ENCODE measurements at places on chromosomes 12 and 14.

- H3K27me3 ChIP-seq, result peaks cover 38% of the 10 kb centered on the region
- H3K36me3 ChIP-seq, result no peaks in the 10 kb centered on the region
- DNase-seq, result no peak
- H3K4me1 ChIP-seq, result no peaks in the 10 kb centered on the region
- no peak overlapping the region for H3K27ac ChIP-seq
- H3K4me3 ChIP-seq, result no peak overlapping the region
These were observed 33.8 kb upstream of the DTX1 start for GRCh38 chr12:113022563-113023297.

DNA sequence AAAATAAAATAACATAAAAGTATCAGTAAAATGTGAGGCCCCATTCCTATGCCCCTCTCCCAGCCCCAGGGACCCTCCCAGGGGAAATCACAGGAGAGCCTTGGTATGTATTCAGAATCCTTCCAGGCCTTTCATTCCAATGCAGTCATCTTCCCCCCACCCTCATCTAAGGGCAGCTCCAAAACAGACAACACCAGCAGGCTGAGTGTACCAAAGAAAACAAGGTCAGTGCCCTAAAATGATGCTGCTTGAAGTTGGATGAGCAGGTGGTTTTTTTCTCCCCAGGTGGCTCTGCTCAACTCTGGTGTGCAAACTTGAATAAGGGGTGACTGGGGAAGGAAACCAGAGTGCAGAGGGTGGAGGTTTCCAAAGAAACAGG lies 56.2 kb downstream of the TSPAN9 start:
- no peak overlapping the region for H3K4me3 ChIP-seq
- H3K36me3 ChIP-seq, result peaks cover 6% of the 10 kb centered on the region
- H3K27me3 ChIP-seq, result no peaks in the 10 kb centered on the region
- no peak for DNase-seq
- H3K27ac ChIP-seq, result peak overlapping the region; percentile 87

GRCh38 chr12:77238335-77238734 lies 173.0 kb upstream of the E2F7 start:
- no peaks in the 10 kb centered on the region for H3K36me3 ChIP-seq
- H3K4me3 ChIP-seq, result no peak overlapping the region
- H3K27me3 ChIP-seq, result no peaks in the 10 kb centered on the region
- no peak for DNase-seq

- H3K27me3 ChIP-seq, result no peaks in the 10 kb centered on the region
- peaks cover 9% of the 10 kb centered on the region for H3K4me1 ChIP-seq
- no peak overlapping the region for H3K4me3 ChIP-seq
- no peak overlapping the region for H3K27ac ChIP-seq
- peaks cover 9% of the 10 kb centered on the region for H3K36me3 ChIP-seq
These were observed 219.2 kb upstream of the RGS6 start for GRCh38 chr14:71713016-71713415.

DNA sequence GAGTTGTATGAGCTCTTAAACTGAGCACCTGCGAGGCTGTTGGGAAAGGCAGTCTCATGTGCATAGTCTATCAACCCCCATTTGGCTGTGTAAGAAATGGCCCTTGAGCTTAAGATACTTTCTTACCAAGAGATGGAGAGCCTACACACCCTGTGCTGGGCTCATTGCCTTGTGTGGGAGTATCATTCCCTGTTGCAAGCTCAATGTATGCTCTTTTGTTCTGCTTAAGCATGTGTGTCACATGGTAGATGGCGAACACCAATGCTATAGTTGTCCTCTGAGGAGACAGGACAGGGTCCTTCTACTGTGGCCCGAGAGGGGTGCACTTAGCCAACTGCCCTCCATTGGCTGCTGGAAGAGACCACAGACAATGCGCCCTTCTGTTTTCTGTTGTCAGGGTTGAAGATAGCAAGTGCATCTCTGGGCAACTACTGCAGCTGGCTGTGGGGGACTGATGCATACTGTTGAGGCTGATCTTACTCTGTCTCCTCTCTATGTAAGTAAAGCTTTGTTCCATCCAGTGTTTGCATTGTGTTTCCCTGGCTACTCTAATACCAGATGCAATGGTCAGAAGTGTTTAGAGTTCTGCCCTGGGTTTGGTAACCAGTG lies 79.5 kb downstream of the PTPRB start:
- peaks cover 15% of the 10 kb centered on the region for H3K4me1 ChIP-seq
- peaks cover 42% of the 10 kb centered on the region for H3K36me3 ChIP-seq
- no peaks in the 10 kb centered on the region for H3K27me3 ChIP-seq
- no peak overlapping the region for H3K4me3 ChIP-seq

GRCh38 chr12:104855599-104855998 lies 102.5 kb downstream of the SLC41A2 start:
- H3K4me1 ChIP-seq, result peaks cover 28% of the 10 kb centered on the region
- no peak for DNase-seq
- H3K27ac ChIP-seq, result peak overlapping the region; percentile 71
- no peaks in the 10 kb centered on the region for H3K36me3 ChIP-seq
